ENCODE measurements at places on chromosomes 7 and 10.

GRCh38 chr7:100156331-100157068, 2.0 kb downstream of the TRAPPC14 start:
- DNase-seq = no peak

DNA sequence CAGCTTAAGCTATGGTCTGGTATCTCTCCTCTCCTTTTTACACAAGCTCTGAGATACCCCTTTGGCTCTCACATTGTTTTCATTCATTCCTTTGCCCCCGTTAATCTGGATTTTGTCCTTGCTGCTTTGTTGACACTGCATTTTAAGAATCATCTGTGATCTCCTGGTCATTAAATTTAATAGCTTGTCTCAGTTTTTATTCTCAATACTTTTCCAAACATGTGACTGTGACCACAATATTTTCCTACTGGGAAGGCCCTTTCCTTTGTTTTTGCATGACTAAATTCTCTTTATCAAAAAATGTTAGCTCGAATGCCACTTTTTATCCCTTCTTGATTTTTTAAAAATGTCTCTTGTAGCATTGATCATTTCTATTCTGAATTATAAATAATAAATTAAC, 171.2 kb downstream of the SUGCT start:
- no peak for DNase-seq

DNA sequence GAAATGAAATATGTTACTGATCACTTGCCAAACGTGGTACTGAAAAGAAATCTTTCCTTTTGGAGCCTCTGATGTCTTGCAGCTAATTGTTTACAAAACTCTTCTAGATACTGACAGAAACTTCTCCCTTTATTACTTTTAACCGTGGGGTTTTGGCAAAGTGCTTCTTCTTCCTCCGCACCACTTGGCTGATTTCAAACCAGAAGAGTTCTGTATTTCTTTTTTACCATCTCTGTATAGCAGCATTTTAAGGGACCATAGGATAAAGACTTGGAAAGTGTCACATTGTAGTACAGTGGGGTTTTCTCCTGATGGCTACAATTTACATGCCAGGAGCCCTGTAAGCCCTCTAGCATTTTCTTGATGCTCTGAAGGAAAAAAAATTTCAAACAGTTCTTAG, 21.9 kb upstream of the CREB5 start:
- DNase-seq = no peak

GRCh38 chr10:13335881-13336280, 12.2 kb downstream of the SEPHS1 start:
- DNase-seq = no peak

DNA sequence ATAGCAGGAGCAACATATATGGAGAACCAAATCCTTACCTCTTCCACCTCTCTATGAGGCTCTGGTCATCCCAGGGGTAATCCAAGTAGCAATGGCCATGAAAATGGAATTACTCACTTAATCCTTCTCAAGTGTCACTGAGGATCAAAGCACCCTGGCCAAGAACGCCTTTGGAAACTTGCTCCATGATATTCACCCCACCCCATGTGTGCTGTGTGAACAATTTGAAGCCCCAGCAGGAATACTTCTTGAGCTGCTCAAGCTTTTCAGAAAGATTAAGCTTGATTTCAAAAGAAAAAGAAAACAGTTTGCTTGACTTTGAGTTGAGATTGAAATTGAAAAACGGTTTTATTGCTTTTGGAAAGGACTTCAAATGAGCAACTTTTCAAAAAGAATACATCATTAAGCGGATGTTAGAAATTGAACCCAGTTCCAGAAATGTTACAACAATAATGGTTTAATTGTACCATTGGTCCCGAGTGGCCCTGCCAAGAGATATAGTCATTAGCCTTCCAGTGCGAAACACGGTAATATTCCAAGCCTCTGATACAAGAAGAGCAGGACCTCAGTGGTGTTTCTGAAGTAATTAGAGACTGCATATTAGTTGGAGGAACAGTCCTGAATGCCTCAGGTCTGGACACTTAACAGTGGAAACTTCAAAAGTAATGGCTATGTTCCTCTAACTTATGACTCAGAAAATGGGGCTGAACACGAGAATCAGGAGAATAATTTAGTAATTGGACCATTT, 208.1 kb downstream of the NEBL start:
- DNase-seq = no peak

GRCh38 chr7:45682836-45683555, 108.8 kb downstream of the ADCY1 start:
- DNase-seq = peak; percentile 4

- no peak for DNase-seq
These were observed 18.7 kb downstream of the SSMEM1 start for GRCh38 chr7:130226333-130226732.

DNA sequence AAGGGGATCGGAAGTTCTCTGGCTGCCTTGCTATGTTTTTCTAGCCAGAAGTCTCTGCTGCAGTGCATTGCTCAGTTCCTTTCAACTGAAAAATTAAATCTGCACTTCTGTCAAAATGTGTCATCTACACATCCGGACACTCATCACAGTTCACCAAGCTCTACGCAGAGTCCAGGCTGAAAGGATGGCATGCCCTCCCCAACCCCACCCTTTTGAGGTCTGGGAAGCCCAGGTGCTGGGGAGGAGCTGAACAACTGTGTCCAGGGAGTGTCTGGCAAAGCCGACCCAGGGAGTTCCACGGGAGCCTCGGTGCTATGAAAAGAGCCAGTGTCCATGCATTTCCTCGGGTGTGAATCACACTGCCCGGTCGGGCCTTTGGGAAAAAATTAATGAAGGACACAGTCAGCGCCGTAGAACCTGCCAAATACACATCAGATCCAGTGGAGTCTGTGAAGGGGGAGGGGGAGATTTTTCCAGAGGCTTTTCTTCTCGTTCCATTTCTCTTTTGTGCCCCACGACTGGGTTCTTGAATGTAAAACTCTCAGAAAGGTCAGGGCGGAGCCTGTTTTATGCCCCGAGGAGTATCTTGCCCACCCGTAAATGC, 757 bp upstream of the PALS2 start:
- DNase-seq = peak; percentile 26

DNA sequence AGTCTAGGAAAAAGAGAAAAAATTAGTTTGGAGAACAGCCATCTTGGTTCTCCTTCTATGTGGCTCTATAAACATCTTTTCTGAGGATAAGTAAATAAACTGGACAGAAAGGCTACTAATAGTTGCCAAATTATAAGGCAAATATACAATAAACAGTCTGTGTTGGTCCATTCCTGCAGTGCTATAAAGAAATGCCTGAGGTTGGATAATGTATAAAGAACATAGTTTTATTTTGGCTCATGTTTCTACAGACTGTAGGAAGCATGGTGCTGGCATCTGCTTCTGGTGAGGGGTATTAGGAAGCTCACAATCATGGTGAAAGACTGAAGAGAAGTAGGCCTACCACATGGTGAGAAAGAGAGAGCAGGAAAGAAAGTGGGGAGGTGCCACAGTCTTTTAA, 209.7 kb downstream of the MACC1 start:
- DNase-seq = no peak

DNA sequence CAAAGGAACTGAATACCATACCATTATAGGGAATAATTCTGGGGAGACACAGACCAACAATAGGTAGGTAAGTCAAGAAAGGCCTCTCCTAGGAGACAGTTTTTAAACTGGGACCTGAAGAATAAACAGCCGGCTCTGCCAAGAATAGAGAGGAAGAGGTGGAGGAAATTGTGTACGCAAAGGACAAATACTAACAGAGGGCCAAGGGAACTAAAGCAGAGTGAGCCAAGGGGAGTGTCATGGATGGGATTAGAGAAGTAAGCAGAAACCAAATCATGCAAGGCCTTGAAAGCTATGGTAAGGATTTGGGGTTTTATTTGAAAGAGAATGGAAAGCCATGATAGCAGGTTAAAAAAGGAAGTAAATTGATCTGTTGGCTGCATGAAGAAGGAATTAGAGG, 18.1 kb upstream of the ITGB8 start:
- DNase-seq = no peak

GRCh38 chr10:60358282-60358681, 31.4 kb downstream of the ANK3 start:
- no peak for DNase-seq

GRCh38 chr7:47452715-47453092, 129.2 kb downstream of the TNS3 start:
- DNase-seq = no peak

DNA sequence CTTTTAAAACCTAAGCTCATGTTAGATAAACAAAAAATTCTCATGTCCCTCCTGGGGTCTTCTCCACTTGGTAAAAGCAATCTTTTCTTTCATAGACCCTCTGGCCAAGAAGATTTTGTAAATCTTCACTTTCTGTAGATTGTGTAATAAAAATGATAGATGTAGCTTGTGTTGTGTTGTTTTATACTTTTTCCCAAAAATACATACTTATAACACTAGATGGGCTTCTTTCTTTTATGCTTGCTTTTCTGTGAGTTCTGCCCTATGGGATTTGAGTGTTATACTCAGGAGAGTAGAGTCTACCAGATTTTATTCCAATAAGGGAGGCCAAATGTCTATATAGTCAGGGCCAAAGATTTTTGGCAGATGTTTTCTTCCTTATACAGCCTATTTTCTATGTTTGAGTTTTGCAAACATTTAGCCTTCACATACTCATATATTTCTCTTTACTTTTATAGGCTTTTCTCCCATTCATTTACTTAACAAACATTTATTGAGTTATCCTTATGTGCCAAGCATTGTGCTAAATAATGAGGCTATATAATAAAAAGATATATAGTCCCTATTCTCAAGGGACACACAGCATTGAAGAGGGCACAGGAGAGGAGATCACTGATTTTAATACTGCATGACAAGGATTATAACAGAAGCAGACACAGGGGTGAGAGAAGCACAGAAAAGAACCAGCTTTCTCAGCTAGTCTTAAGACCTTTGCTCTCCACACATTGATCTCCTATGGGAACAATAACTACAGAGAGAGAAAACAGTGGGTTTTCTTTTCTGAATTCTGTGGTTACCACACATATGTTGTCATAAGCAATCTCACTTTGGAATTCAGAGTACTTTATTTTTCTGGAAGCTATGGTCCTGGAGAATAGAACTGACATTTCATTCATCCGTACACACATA, 58.0 kb upstream of the PNLIP start:
- DNase-seq = no peak

- no peak for DNase-seq
These were observed 136.9 kb downstream of the KCNMA1 start for GRCh38 chr10:77500754-77501151.

- DNase-seq = no peak
These were observed 56.1 kb downstream of the ATAD1 start for GRCh38 chr10:87761892-87762291.

GRCh38 chr7:115133248-115133647, 211.4 kb downstream of the MDFIC start:
- DNase-seq = no peak

GRCh38 chr10:60848126-60848525, 69.8 kb downstream of the CDK1 start:
- DNase-seq = peak; percentile 36

DNA sequence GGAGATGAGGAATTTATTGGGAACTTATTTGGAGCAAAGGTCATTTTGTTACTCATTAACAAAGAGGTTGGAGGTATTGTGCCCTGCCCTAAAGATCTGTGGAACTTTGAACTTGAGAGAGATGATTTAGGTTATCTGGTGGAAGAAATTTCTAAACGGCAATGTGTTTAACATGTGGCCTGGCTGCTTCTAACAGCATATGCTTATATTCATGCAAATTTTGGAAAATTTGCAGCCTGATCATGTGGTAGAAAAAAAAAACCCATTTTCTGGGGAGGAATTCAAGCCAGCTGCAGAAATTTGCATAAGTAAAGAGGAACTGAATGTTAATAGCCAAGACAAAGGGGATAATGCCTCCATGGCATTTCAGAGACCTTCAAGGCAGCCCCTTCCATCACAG, 10.7 kb upstream of the PANK1 start:
- no peak for DNase-seq

DNA sequence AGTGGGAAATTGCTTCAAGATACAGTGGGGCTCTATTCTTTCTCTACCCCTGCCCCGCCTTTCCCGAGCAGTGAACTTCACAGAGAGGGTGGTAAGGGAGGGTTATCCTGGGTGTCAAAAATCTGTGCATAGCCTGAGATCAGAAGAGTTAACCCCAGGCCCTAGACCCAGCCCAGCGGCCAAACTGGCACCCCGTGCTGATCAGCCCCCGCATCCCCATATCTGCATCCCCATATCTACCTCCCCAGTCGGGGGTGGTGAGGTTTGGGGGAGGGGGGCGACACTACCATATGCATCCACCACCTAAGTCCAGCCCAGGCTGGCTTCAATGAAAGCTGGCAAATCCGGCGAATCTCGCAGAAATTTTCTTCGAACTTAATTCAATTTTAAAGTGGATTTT, 7.0 kb upstream of the DLX6 start:
- DNase-seq = no peak

GRCh38 chr10:95664543-95664942, 8.0 kb upstream of the ALDH18A1 start:
- DNase-seq = no peak

DNA sequence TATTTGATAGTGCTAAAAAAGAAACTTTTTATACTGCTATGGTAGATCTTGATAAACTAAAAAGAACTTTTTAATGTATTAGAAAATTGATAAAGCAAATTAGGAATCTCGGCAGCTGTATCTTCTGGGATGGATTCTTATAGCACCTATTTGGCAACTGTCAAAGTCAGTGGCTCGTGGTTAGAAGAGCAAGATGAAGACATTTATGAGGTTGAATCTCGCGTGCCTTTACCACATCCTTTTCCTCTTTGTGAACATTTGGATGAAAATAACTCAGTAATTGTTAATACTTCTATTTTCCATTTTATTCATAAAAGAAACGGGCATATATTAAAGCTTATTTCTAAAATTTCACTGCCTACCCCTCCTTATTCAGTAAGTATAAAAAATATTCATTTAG, 76.2 kb downstream of the CYP51A1 start:
- DNase-seq = no peak

DNA sequence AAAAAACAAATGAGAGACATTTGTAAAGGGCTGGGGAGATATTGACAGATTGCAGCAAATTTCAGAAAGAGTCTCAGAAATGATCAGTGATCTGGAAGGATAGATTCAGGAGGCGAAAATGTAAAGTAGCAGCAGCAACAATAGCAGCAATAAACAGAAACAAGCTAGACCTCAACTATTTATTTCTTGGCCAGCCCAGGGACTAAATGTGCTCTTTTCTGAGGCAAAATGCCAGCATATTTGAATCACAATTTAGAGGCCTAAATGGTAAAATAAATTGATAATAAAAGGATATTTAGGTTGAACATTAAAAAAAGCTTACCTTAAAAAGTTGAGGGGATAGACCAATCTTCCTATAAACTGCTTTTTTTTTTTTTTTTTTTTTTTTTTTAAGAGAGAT, 134.6 kb upstream of the ITGB1 start:
- no peak for DNase-seq

- no peak for DNase-seq
These were observed 164.3 kb downstream of the LCOR start for GRCh38 chr10:96996275-96996965.

DNA sequence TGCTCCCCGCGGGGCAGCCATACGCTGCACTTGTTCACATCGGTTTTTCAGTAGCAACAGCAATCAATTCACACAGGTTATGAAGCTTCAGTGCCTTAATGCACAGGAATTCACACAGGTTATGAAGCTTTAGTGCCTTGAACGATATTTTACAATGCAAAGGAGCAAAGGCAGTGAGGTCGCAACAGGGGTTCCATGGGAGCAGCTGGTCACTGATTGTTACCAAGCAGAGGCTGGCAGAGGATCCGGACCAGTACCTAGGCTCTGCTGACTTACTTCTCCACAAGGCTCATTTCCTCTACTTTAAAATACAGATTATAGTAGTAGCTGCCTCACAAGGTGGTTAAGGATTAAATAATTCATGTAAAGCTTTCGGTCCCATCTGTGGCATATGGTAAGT, 95.2 kb upstream of the ODAD2 start:
- DNase-seq = no peak

GRCh38 chr7:97479740-97480290, 252.1 kb upstream of the TAC1 start:
- DNase-seq = no peak

Measured in testis (tissue), 5 donors.